M059J (cell line): ENCODE measurements at places on chromosomes 16 and 17. TPM values are rescaled to one million over a fixed set of nuclear protein-coding genes. Genes with fewer than 3 reads are reported as not detected.

GRCh38 chr16:49566432-49566831 is 192.8 kb downstream of the C16orf78 start:
- no peak for DNase-seq

DNA sequence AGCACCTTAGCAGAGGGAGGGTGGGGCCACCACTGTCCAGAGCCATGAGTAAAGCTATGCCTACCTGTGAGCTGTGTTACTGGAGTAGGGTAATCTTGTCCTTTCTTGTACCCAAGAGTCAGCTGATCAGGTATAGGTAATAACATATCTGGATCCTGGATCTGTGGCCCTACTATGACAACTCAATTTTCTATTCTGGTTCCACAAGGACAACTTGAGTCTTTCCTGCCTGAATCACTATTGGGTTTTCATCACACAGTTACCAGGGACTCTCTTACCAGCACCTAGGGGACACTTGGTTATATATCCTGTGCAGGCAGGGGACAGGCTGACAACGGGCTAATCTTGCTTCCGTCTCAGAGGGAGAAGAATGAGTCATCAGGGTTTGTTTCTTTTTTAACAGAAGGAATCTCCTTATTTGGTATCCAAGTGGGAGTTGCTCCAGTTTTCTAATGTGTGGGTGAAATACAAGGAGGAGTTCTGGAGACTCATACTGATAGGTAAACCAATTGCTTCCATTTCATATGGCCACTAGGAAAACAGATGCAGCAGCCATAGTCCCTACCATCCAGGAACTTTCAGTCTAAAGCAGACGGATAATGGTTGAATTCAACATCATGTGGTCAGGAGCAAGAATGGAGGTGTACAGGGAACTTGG is 6.8 kb downstream of the ZNF267 start:
- DNase-seq, result peak; percentile 90

- DNase-seq, result no peak
Measured at GRCh38 chr17:8080799-8081219, 6.7 kb downstream of the ALOX12B start.

DNA sequence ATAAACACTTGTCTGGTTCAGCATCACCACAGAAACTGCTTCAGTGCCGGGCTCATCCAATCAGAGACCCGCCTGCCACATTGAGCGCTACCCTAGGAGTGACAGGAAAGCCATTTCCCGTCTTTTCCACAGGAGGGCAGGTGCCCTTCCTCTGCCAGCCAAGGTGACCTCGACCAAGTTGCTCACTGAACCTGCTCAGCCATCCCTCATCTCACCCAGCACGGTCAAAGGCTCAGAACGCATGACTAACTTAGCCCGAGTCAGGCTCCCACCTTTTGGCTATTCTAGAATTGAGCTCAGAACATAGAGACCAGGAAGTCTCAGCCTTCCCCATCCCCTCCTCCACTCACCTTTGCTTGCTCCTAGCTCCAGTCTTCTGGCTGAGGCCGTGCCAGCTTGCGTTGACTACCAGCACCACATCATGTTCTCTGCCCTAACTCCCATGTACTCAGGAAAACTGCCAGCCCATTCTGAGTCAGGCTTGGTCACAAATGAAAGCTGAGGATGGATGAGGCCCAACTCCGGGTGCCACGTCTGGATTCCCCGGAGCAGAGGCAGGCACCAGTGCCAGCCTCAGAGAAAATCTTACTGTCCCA is 15.6 kb downstream of the MRPS23 start:
- DNase-seq, result peak; percentile 88

DNA sequence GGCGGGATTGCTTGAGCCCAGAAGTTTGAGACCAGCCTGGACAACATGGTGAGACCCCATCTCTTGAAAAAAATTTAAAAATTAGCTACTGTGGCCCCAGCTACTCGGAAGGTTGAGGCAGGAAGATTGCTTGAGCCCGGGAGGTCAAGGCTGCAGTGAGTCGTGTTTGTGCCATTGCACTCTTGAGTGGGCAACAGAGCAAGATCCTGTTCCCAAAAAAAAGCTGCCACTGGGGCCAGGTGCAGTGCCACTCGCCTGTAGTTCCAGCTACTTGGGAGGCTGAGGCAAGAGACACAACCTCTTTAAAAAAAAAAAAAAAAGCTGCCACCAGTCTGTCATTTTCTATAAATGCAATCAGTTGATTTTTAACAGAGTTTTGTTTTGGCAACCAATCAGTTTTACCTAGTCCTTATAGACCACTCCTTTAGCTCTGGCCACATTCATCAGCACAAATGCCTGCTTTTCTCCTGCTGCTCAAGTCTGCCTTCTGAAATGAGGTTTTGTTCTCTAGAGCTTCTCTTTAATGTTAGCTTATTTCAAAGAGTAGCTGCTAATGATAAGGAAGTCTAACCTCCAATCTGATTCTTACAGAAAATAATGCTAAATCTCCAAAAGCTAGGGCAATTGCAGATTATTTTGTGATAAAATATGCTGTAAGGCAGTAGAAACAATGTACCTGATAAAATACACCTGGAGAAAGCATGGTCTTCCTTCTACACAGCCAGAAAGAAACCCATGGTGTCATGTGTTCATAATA is 64.8 kb downstream of the TUBD1 start:
- DNase-seq, result peak; percentile 68

DNA sequence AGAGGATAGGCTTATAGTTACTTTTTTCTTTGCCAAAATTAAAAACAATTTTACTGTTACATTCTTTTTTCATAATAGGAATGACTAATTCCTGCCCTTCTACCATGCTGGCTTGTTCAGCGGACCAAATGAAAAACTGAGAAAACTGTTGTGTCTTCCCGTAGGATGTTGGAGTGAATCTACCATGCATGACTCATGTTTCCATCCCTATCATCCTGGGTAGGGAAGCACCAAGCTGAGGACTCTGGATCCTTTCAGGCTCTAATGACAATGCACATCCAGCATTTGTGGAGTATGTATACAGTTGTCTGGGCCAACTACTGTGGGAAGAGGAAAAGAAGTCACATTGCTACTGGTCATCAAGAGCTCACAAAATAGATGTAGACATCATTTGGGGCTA is 41.1 kb upstream of the DHX8 start:
- DNase-seq, result peak; percentile 66

GRCh38 chr16:88435437-88436355 is 17.4 kb upstream of the ZFPM1 start:
- no peak for DNase-seq

GRCh38 chr17:82216301-82217119 is 3.9 kb upstream of the CCDC57 start:
- peak; percentile 98 for DNase-seq

The HSPB9 gene
- total RNA-seq, result not detected in 2 replicates

The TSPAN10 gene
- total RNA-seq, result 2.5 and 5.3 TPM in 2 replicates

The ENPP7 gene
- not detected in 2 replicates for total RNA-seq
